ENCODE measurements at places on chromosomes 1 and 21. TPM values are rescaled to one million over a fixed set of nuclear protein-coding genes. Genes with fewer than 3 reads are reported as not detected.

DNA sequence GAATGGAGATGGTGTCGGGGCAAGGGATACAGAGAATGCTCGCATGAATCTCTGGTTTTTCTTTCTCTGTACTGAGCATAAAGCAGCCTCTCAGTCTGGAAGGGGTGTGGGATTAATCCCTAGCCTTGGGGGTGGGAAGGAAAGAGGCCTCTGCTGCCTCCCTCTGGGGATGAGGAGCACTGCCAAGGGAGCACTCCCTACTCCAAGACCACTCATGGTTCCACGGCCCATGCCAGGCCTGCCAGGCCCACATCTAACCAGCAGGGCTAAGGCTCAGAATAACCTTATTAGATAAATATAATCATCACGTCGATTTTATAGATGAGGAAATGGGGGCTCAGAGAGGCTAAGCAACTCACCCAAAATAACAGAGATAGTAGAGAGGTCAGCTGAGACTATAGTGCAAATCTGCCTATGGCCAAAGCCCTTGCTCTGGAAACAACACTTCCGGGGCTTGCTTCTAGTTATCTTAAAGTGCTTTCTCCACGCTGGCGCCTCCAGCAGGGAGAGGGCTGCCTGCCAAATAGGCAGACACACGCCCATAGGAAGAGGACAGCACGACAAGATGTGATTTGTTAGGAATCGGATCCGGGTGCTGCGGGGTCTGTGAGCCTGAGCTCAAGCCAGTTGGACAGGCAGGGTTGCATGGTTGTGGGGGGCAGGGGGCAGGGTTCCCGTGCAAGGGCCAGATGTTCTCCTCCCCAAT, 522 bp downstream of the TEX35 start:
- no peak for DNase-seq
- H3K4me1 ChIP-seq = no peaks in the 10 kb centered on the region
- no peaks in the 10 kb centered on the region for H3K36me3 ChIP-seq
- no peak overlapping the region for H3K4me3 ChIP-seq
- no peak overlapping the region for H3K27ac ChIP-seq
- no peaks in the 10 kb centered on the region for H3K27me3 ChIP-seq

The OR6N2 gene
- not detected for total RNA-seq

DNA sequence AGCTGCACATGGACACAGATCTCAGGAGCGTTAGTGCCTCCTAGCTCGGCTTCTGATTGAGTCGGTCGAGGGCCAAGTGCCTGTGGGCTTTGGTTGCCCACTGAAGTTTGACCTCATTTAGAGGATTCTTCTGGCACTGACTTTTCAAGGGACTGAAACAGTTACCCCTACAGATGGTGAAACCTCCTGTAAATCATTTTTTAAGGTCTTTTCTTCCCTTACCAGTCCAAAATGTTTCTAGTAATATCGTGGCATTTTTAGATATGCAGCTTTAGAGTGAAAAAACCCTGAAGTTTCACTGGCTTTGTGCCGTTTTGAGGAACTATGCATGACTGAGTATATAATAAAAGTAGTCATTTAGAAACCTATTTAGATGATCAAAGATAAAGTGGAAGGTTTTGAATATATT, 34.7 kb upstream of the L1TD1 start:
- DNase-seq = no peak
- H3K4me3 ChIP-seq = no peak overlapping the region
- H3K36me3 ChIP-seq = no peaks in the 10 kb centered on the region
- no peaks in the 10 kb centered on the region for H3K27me3 ChIP-seq
- no peak overlapping the region for H3K27ac ChIP-seq
- no peaks in the 10 kb centered on the region for H3K4me1 ChIP-seq

GRCh38 chr1:15684468-15685291, 560 bp downstream of the PLEKHM2 start:
- peak overlapping the region; percentile 93 for H3K27ac ChIP-seq
- H3K27me3 ChIP-seq = no peaks in the 10 kb centered on the region
- no peaks in the 10 kb centered on the region for H3K36me3 ChIP-seq
- no peak for DNase-seq
- peak overlapping the region; percentile 77 for H3K4me3 ChIP-seq

The MIXL1 gene
- not detected for total RNA-seq

- no peaks in the 10 kb centered on the region for H3K4me1 ChIP-seq
- H3K36me3 ChIP-seq = no peaks in the 10 kb centered on the region
- no peak overlapping the region for H3K4me3 ChIP-seq
- H3K27me3 ChIP-seq = no peaks in the 10 kb centered on the region
Measured at GRCh38 chr1:18284805-18285537, 177.4 kb downstream of the IGSF21 start.

- no peaks in the 10 kb centered on the region for H3K36me3 ChIP-seq
- no peak for DNase-seq
- no peak overlapping the region for H3K27ac ChIP-seq
- H3K27me3 ChIP-seq = no peaks in the 10 kb centered on the region
- no peak overlapping the region for H3K4me3 ChIP-seq
Measured at GRCh38 chr1:211336161-211336560, 9.5 kb downstream of the TRAF5 start.

DNA sequence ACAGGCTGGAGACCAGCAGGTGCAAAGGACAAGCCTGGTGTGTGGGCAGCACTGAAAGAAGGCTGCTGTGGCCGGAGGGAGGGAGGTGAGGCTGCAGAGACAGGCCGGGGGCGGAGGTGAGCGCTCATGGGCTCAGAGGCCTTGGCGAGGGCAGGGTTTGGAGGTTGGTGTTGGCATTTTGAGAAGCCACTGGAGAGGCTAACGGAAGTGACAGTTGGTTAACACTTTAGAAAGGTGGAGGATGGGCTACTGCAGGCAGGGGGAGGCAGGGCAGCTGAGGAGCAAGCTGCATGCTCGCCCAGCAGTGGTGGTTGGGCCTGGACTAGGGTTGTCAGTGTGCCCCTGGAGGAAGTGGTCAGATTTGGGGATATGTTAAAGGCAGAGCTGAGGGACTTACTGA, 37.5 kb downstream of the QSOX1 start:
- no peak overlapping the region for H3K27ac ChIP-seq
- peaks cover under 1% of the 10 kb centered on the region for H3K4me1 ChIP-seq
- no peaks in the 10 kb centered on the region for H3K27me3 ChIP-seq

DNA sequence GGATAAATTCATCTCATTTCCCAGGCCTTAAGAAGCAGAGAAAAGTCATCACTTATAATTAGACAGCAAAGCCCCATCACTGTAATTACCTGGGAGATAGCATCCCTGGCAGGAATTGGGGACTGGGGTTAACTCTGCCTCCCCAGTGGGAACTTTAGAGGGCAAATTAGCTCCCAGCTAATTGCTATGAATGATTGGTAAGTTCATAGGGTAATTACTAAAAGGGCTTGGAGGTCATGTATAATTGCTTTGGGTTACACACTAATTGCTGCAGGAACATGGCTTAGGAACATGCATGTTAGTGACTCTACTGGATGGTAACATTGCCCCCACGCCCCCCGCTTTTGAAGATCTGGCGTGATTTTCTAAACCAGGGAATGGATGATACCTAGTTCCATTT, 64.8 kb downstream of the UBE2T start:
- H3K27me3 ChIP-seq = no peaks in the 10 kb centered on the region
- H3K4me1 ChIP-seq = peaks cover 4% of the 10 kb centered on the region
- H3K4me3 ChIP-seq = no peak overlapping the region
- H3K36me3 ChIP-seq = no peaks in the 10 kb centered on the region
- no peak overlapping the region for H3K27ac ChIP-seq

The KCNE2 gene
- total RNA-seq = not detected
